Kidney (tissue), 22 donors: ENCODE measurements at places on chromosomes 6 and 20. TPM values are rescaled to one million over a fixed set of nuclear protein-coding genes. Genes with fewer than 3 reads are reported as not detected.

MMP24 gene
- 12.4 TPM for total RNA-seq

DNA sequence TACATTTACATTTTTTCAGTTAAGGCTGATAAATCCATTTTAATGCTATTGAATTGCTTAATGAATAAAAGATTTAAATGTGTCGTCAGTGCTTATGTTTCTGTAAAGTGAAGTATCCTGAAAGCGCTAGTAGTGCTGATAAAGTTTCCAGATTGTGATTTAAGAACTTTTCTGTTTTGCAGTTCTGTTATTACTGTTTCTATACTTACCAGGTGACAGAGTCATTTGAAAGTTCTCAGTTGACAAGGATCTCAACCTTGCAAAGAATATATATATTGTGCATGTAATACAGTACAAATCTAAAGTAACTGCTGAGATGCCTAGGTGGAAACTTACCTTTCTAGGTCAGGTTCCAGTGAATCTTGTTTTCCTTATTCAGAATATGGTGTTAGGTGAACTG is 201.8 kb downstream of the ARID1B start:
- H3K36me3 ChIP-seq = no peaks in the 10 kb centered on the region
- no peak for DNase-seq
- H3K4me3 ChIP-seq = no peak overlapping the region
- H3K27ac ChIP-seq = no peak overlapping the region

GRCh38 chr6:108168090-108168463 is 2.3 kb downstream of the NR2E1 start:
- peaks cover 84% of the 10 kb centered on the region for H3K27me3 ChIP-seq
- no peak overlapping the region for H3K4me3 ChIP-seq
- no peak for DNase-seq
- H3K4me1 ChIP-seq = peaks cover 21% of the 10 kb centered on the region
- no peak overlapping the region for H3K27ac ChIP-seq
- H3K36me3 ChIP-seq = no peaks in the 10 kb centered on the region

CD24 gene
- total RNA-seq = 2,350 TPM

MCCD1 gene
- 3.5 TPM for total RNA-seq
